ENCODE measurements at places on chromosomes 11 and 22. TPM values are rescaled to one million over a fixed set of nuclear protein-coding genes. Genes with fewer than 3 reads are reported as not detected.

THRSP gene
- not detected for total RNA-seq

DNA sequence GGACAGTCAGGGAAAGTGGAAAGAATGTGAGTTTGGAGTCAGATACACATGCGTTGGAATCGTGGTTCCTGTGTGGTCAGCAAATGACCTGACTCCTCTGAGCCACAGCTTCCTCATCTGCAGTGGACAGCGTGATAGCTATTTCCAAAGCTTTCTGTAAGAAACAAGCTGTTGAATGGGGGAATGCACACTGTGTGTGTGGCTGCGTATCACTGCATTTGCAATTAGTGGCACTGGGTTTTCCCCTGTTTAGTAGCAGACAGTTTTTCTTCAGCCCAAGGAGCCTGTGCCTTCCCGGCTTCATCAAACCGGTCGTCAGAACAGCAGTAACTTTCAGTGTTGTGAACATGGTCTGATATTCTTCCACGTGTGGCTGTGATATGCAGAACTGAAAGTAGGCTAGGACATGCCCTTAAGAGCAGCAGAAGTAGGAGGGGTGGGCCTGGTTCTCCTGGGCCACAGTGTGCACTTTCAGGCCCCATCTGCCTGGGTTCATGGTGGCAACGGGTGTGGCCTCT is 121.5 kb downstream of the RRAS2 start:
- no peak for DNase-seq

- DNase-seq, result no peak
These were observed 96.9 kb upstream of the LARGE1 start for GRCh38 chr22:34017205-34017604.

DNA sequence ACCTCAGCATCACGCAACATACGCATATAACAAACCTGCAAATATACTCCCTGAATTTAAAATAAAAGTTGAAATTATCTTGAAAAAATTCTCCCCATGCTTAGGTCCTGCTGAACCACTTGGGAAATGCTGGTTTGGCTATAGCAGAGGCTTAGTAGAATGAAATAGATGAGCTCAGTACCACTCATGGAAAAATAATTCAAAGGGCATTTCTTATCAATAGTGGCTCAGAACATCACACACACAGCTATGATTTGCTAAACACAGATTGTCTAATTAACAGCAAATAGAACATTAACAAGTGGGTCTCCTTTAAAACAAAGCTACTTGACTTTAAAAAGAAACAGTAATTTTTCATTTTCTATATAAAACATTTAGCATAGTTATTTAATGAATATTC is 21.5 kb downstream of the ELMOD1 start:
- no peak for DNase-seq

DNA sequence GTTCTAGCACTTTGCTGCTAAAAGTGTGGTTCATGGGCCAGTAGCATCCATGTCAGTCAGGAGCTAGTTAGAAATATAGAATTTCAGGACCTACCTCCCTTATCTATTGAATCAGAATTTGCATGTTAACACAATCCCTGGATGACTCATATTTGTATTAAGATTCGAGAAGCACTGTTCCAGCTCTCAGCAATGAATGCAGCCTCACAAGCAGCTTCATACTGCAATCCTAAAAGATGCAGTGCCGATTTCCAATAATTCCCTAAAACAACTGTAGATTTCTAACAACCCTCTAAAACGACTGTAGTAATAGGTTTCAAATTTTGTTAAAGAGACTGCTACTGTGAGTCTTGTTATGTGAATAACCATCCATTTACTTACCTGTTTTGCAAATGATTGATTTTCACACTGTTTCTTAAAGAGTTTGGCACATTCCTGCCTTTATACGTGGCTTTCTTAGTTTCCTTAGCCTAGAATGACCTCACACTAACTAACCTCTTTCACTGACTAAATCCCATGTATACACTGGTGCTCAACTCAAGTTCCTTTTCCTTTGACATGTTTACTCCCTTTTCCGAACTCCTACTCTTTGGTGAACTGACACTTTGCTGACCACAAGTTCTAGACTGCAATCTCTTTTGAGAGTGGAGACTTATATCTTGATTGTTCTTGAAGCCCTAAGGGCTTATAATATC is 511.8 kb downstream of the METTL15 start:
- no peak for DNase-seq

DNA sequence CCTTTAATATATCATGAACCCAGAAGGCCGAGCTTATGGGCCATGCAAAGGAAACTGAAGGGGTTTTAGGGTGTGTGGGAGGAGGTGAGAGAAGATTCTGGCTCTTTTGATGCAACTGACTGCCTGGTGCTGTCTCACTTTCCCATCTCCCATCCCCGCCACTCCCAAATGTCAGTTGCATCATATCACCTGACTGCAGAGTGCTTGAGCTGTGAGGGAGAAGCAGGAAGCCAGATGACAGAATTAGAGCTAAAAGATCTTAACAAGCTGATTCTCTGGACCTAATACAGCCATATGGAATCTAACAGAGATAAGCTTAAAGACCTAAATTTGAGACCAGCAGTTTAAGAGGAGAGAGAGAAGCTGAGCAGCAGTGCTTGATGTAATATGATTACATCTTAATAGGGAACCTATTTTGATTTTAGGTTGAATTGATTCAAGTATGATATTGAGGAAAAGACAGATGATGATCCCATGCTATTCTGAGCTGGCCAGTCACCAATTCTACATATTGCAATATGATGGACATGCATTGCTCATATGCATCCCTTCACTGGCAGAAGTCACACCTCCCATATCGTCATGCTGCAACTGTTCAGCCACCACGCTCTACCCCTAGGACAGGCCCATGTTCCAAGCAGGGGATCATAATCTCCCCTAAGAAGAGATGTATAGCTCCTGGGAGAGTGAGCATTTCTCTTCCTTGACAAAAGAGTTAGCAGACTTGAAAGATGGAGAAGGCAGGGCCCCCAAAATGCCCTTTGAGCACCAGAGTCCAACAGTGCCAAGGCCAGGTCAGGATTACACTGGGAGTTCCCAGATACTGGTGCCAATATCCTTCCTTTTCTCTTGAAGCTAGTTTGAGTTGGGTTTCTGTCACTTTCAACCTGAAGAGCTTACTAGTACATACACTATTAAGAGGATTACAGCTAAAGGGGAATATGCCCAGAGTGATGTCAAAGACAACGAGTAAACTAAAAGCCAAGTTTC is 44.9 kb downstream of the PLEKHA7 start:
- DNase-seq, result no peak

GRCh38 chr11:3831378-3832239 is 9.2 kb downstream of the RHOG start:
- DNase-seq, result no peak

GRCh38 chr22:37981282-37982011 is 2.9 kb downstream of the SOX10 start:
- DNase-seq, result no peak
